ENCODE measurements at places on chromosomes 7 and 10.

GRCh38 chr7:43646603-43647338 is 63.9 kb downstream of the STK17A start:
- DNase-seq, result no peak

DNA sequence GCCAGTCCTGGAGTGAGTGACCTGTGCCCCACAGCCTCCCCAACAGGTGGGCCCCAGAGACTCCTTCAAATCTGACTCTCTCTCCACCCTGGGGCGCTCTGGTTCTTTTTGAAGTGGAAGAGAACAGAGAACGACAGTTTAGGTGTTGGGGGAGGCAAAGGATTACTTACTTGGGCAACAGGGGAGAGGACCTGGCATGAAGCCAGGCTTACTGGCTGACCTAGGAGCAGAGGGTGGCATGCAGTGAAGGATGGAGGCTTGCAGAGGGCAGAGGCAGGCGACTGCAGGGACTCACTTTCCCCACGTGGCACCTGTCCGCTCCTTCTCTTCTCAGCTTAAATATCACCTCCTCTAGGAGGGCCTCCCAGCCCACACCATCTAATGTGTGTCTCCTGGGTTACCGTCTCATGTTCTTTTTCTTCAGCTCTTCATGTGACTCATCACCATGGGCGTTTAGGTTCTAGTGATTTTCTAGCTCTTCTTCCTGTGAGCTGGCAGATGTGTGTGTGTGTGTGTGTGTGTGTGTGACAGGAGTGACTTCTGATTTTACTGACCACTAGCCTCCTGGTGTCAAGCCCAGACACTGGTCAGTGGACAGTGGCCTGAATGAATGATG is 15.5 kb downstream of the LZTS2 start:
- no peak for DNase-seq

DNA sequence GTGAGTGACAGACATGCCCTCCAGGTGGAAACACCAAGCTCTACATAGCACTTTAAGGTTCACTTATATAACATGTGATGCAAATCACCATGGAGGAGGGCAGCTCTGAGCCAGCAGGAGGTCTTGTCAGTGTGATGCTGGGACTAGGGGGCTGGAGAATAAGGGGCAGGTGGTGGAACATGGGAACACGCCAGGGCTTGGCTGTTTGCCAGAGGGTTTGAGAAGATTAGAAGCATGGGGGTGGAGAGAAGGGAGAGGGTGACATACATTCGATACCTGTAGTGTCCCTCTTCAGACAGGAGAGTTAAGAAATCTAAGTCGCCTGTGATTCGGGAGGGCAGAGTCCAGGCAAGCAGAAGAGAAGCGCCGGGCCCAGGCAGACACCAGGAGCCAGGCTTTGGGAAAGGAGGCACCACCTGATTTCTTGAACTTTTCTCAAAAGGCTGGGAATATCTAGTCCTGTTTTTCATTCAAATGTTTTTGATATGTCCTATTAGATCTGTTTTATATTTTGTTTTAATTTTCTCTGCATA is 16.9 kb upstream of the LAMB4 start:
- peak; percentile 74 for DNase-seq

DNA sequence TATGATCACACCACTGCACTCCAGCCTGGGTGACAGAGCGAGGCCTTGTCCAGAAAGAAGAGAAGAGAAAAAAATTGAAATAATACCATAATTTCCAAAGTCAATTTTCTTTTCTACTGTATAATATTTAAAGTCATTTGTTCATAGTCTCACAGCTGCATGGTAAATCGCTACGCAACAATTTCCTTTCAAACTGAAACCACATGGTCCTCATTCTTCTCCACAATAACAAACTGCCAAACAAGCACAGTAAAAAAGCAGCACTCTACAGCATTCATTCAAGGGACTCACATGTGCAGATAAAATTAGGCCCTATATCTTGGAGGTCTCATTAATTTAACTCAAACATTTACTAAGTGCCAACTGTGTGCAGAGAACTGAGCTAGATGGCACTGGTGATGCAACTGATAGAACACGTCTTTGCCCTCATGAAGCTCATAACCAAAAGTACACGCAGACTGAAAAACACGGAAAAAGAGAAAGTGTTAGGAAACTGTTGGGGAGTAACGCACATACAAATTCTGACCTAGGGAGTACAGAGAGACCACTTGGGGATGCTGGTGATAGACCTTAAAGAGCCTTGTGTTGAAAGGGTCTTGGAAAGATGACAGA is 68.4 kb upstream of the SRRM3 start:
- DNase-seq, result no peak
